ENCODE measurements at places on chromosomes 12 and 14.

GRCh38 chr12:30166006-30166795, 382.5 kb upstream of the TMTC1 start:
- no peak for DNase-seq

DNA sequence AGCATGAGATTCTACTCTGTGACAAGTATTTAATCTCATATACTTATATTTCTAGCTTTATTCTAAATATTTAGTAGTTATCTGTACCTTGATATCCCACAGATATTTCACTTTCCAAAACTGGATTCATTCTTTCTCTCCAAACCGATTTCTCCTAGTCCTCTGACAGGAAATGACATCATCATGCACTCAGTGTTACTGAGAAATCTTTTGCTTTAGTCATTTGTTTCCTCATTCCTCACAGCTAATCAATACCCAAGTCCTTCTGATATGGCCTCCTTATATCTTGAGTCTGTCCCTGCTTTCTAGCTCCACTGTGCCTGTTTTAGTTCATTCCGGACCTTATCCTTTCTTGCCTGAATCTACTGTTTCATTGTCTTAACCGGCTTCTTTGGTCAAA, 39.4 kb upstream of the E2F7 start:
- DNase-seq, result no peak

DNA sequence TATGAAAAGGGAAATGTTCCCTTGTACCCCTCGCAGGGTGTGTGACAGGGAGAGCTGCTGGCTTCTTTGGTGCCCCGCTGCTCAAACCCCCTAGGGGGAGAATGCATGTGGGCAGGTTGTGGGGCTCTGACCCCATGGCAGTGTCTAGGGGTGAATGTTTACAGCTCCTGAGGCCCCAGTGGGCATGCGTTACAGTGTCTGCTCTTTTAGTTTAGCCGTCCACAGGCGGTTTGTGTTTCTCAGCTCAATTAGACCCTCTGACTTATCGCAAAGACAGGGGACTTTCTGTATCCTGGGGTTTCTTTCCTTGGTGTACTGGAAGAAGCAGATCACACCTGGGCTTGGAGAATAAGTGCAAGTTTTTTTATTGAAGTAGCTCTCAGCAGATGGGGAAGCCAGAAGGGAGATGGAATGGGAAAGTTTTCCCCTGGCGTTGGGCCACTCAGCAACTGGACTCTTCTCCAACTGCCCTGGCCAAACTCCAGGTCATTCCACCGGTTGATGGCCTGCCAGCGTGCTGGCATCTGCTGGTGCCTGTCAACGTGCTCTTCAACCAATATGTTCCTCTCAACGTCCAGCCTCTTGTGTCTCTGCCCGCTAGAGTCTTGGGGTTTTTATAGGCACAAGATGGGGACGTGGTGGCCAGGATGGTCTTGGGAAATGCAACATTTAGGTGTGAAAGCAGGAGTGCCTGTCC, 720.9 kb downstream of the FSCB start:
- no peak for DNase-seq

DNA sequence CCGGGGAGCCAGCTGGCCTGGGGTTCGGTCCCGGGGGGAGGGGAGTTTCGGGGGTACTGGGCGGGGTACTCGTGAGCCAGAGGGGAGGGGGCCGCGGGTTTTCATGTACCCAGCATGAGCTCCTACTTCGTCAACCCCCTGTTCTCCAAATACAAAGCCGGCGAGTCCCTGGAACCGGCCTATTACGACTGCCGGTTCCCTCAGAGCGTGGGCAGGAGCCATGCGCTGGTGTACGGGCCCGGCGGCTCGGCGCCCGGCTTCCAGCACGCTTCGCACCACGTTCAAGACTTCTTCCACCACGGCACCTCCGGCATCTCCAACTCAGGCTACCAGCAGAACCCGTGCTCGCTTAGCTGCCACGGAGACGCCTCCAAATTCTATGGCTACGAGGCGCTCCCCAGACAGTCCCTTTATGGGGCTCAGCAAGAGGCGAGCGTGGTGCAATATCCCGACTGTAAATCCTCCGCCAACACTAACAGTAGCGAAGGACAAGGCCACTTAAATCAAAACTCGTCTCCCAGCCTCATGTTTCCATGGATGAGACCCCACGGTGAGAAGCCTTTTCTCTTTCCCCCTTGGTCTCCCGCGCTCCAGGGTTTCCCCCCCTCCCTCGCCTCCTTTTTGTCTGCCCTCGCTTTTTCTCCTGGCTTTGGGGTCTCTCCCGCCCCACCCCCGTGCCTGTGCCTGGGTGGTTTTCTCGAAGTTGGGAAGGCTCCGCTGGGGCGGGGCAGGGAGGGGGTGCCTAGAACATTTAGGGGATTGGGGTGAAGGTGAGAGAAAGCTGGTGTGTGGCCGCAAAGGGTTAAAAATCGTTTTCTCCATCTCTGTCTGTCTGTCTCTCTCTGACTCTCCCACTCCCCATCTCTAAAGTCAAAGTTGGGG, 627 bp downstream of the HOXC8 start:
- no peak for DNase-seq

GRCh38 chr12:31929027-31929526, 30.1 kb upstream of the RESF1 start:
- DNase-seq, result no peak

DNA sequence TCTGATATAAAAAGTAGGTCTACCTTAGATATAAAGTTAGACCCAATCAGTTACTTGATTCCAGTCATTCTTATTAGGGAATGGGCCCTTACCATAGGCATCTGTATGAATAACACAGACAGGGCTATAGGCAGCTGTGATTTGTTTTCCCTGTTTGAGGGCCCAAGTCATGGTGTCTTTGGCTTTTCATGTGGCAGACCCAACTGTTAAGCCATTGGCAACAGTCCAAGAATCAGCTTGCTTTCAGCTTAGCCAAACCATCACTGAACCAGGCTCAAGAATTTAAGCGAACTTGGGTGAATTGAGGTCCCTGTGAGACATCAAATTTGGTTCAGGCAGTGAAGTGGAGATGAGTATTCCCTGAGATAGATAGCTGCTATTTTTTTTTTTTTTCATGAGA, 111.2 kb downstream of the LRRIQ1 start:
- no peak for DNase-seq

DNA sequence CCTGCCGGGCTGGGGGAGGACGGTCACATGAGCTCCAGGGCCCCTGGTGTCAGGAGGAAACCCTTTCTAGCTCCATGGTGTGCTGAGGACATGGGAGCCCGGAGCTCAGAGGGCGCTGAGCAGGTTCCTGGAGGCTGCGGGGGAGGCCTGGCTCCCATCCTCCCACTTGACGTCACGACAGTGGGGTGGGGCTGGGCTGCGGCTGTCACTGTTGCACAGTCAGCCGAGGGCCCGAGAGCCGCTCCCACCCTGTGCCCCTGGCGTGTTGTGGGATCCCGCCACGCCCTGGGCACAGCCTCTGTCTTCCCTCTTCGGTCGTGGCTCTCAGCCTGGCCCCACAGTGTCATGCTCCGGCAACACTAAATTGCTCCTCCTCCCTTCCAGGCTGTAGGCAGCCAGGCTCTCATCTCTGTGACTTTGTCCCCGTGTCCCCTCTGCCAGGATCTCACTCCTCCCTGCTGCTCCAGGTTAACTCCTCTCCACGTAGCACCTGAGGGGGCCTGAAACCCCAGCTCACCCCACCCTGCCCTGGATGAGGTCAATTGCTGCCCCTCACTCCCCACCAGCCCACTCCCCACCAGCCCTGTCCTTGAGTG, 33.0 kb downstream of the BEGAIN start:
- no peak for DNase-seq

GRCh38 chr14:67955261-67955660, 135.7 kb downstream of the RAD51B start:
- no peak for DNase-seq

GRCh38 chr12:81585787-81586186, 173.4 kb downstream of the PPFIA2 start:
- DNase-seq, result no peak

GRCh38 chr14:93688239-93688666, 100.0 kb downstream of the PRIMA1 start:
- DNase-seq, result no peak

DNA sequence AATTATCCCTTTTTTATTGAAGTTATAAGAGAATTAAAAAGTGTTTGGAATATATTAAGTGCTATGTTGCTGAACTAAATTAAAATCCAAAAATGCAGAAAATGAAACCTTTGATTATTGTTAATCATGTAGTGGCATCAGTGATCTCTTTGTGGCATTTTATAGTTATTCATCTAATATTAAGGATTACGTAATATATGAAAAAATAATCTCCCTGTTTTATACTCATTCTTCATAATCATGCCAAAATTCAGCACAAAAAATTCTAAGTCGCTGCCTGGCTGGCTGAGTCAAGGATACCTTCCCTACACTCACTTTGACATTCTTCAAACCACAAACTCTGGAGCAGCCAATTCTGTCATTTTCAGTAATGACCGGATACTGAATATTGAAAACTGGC, 63.7 kb downstream of the ARL1 start:
- DNase-seq, result no peak

GRCh38 chr12:105947906-105948305, 190.8 kb downstream of the NUAK1 start:
- no peak for DNase-seq

DNA sequence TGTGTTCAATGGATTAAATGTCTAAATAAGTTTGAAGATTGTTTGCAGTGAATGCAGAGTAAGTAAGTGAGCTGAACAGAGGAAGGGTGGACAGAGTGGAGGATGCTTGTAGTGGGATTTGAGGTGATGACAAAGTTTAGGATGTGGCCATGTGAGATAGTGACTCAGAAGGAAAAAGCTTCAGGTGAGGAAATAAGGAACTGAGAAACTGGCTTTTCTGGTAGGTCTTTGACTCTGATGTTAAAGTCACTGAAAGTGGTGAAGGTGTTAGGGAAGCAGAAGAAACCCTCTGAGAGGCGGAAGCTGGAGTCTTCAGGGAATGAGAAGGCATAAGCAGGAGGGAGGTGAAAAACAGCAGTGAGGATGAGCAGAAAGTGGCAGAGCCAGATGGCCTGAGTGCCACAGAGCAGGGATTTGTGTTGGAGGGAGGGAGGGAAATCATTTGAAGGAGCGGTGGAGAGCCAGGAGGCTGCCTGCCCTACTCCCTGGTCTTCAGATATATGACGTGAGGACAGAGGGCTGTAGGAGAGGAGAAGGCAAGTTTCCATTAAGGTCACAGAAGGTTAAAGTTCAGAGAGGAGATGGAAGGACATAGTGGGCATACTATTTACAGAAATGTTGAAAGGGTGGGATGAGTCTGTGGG, 24.8 kb downstream of the RGS6 start:
- no peak for DNase-seq

GRCh38 chr14:21894003-21894897, 220.6 kb upstream of the OR4E1 start:
- DNase-seq, result no peak

GRCh38 chr12:110280392-110280778, 662 bp upstream of the ATP2A2 start:
- DNase-seq, result no peak

GRCh38 chr14:91405724-91406435, 11.7 kb downstream of the CCDC88C start:
- DNase-seq, result no peak

GRCh38 chr12:91413581-91414546, 231.2 kb upstream of the DCN start:
- DNase-seq, result no peak

DNA sequence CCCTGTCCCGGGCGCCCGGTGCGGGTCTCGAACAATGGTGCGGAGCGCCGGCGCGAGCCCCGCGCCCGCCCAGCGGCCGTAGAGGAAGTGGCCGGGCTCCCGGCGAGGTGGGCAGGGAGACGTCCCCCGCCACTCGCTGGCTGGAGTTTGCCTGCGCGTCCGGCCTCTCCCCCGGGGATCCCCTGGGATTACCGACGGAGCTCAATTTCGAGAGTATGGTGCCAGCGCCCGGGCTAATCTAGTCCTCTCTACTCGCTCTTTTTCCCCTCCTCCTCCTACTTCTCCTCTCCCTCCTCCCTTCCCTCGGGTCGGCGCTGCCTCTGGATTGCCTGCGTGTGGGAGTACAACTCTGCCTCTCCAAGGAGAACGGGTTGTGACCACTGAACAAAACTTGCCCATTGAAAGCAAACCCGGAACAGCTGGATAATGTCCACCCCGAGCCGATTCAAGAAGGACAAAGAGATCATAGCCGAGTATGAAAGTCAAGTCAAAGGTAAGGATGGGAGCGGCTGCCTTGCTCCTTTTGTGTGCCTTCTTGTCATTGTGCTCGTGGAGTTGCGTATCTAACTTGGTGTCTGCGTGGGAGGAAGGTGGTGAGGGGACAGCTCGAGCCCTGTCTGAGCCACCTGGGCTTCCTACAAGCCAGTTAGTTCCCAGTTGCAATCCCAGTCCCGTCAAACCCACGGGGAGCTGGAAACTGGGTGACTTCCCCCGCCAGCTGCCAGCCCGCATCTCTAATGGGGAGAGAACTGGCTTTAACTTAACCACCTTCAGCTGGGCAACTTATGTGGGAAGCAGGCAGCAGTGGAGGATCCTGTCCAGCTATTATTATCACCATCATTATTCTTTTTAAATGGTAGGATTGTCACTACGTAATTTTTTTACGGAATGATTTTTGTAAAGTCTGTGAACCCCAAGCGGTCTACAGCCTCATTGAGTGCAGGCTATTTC, at the start of gene SRGAP1:
TSS of gene SRGAP1 (plus strand) at position 310 of the 951 bp plus-strand sequence. CDS start at position 427, 117 bp downstream.
- DNase-seq, result peak; percentile 31

DNA sequence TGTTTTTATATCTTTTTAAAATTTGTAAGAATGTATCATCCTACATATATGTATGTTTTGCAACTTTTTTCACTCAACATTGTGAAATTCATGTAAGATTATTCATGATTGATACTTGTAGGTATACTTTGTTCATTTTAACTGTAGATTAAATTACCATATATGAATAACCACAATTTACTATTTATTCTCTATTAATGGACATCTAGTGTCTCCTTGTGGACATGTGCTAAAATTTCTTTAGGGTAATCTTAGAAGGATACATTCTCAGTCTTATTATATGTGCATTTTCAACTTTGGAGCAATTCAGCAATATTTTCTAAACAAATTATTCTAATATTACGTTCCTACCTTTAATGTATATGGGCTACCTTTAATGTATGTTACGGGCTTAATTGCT, 192.4 kb downstream of the FUT8 start:
- no peak for DNase-seq

DNA sequence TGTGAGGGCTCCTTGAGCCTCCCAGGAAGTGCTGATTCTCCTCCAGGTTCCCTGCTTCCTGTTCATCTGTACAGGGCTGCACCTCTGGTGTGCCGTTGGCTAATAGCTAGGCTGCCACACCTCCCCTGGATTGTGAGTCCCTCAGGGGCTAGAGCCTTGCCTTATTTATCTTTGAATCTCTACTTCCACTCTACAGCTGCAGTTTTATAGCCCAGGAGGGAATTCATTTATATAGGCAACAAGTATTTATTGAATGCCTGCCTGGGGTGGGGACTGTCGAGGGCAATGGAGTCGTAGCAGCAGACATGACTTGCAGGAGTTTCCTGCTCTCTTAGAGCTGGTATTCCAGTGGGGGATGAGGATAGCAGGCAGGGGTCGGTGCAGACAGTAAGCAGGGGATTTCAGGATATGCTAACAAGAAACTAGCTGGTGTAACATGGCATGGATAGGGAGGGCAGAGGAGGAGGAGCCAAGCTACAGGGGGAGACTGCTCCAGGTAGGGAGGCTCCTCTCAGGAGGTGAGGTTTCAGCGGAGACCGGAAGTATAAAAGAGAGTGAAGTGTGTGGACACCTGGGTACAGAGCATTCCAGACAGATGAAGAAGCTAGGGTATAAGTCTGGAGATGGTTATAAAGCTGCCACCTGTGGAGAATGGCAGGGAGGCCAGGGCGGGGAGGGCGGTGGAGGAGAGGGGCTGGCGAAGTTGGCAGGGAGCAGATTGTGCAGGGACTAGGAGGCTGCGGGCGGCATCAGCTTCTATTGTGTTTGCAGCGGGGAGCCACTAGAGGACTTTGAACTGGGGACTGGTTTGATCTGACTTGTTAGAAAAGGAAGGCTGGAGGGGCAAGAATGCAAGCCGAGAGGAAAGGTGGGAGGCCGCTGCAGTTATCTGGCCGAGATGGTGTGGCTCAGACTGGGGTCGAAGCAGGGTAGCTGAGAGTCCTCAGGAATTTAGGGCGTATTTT, 17.2 kb downstream of the USP30 start:
- DNase-seq, result no peak
